ENCODE measurements at places on chromosomes 12 and 14.
A peak's percentile ranks its signal among the peaks of the same experiment; 100 is the strongest.

- DNase-seq: peak; percentile 38
Measured at GRCh38 chr14:64196814-64197411, 97.3 kb downstream of the ESR2 start.

DNA sequence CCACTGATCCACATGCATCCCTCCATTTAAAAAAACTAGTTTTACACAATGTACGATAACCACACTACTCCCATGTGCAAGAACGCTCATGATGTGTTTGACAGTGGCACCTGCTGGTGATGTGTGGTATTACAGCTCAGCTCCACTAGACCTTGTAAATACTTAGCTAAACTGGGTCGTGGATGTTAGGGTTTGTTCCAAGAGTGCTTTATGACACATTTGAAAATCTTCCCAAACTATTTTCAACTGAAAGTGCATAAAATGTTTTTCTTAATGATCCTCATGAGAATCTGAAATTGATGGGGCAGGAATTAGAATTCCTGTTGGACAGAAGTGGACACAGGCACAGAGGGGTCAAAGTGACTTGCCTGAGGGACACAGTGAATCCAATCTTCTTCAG lies 99.2 kb downstream of the SCARB1 start:
- no peak for DNase-seq

DNA sequence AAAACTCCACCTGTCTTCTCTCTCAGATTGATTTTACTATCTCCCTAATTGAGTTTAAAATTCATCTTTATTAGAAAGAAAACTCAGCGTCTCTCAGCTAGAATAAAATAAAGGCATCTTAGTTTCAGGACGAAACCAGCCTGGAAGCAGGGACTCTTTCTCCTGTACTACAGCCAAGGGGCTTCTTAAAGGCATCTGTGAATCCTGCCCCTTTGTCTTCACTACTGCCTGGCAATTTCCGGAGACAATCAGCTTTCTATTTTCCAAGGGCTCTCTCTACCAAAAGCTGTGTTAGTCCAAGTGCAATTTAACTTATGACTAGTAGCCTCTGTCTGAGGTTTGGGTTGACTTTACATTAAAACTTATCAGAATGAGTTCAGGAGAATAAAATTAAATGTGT lies 623.3 kb upstream of the FOXG1 start:
- no peak for DNase-seq

DNA sequence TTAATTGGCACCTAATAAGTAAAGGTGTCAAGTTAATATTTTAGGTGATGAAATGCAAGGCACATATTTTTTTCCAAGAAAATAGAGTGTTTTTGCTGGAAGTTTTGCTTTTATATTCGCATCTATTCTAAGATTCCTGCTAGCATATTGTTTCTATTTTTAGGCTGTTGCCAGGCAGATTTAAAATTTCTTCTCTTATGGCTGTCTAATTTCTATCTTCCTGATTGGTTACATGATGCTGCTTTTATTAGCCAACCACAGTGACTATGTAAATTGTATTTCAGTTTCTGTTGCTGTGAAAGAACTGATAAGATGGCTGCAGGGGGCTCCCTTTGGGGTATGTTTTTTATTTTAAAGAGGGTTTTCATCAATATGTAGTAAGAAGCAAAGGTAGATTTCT lies 42.7 kb downstream of the ATF7IP start:
- no peak for DNase-seq

GRCh38 chr12:2785017-2785416 lies 9.8 kb upstream of the FKBP4 start:
- DNase-seq: no peak

DNA sequence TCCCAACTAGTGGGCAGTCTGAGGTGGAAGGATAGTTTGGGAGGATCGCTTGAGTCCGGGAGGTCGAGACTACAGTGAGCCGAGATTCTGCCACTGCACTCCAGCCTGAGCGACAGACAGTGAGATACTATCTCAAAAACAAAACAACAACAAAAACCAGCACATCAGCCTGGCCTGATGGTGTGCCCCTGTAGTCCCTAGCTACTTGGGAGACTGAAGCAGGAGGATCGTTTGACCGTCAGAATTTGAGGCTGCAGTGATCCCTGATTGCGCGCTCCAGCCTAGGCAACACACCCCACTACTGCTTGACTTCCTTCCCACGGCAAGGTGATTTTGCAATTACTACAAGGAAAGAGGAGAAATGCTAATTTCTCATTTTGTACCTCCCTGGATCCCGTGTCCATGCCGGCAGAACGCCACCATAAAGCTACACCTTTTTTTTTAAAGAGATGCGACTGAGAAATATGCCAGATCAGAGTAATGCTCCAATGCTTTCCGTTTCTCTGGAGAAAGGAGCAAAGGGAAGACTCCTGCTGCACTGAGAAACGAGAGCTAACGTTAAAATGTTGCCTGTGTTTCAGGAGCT lies 672 bp upstream of the SCFD1 start:
- peak; percentile 11 for DNase-seq

- no peak for DNase-seq
Measured at GRCh38 chr14:22842211-22843122, 6.1 kb downstream of the MMP14 start.

DNA sequence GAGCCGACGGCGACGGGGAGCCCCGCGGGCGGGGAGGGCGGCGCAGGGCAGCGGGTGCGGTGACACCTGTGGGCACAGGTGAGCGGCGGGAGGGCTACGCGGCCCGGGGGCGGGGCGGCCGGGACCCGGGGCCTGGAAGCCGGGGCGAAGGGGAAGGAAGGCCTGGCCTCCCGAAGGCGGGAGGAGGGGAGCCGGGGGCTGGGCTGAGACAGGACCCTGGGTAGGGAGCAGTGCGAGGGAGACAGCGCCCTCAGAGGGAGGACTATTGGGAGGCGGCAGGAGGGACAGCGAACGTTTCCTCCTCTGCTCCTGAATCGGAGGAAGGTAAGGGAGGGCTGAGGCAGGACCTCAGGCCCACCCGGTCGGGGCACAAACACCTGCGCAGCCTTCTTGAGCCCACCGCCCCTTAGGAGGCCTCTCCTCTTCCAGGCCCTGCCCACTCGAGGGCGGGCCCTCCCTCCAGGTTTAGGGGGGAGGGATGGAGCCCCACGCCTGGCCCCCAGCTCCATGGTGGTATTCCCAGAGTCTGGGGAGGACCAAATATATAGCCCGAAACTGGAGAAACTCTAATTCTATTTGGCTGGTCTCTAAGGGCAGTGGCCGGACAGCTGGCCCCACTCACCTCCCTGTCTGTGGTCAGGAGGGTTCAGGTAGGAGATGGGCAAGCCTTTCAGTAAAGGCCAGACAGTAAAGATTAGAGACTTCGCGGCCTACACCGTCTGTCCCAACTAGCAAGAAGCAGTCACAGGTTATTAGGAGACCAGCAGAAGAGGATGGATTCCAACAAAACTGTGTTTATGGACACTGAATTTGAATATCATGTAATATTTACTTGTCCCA lies 509 bp downstream of the PLEKHG6 start:
- no peak for DNase-seq

DNA sequence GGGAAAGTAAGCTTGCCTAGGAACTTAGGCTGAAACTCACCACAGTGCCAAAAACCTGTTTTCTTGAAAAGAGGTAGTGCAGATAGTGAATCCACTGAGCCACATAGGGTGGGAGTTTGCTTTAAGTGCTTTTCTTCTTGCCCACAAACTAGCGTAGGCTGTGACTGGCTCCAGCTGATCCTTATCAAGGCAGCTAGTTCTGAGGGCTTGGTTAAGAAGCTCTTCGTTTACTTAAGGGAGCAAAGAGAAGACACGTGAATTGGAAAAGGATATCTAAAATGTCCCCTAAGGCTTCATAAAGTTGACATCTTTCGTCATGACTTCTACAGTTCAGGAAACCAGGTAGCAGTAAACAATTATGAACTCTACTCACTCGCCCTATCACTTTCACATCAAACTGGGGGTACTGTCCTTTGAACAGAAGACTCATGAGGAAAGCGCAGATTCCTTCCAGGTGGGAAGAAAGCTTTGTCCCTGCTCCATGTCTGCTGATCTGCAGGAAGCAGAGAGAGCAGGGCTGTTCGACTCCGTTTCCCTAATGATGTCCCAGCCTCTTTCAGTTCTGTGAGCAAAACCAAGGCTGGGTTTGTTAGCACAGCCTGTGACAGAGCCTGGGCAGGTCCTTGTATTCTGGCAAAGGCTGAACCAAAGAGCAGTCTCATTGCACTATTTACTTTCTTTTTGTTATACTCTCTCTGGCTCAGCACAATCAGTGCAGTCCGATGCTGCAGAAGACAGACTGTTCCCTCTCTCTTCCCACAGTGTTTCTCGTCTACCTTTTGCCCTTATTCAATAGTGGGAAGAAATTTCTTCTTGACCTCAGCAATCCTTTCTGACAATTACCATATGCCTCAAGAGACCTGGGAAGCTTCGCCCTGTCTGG lies 93.5 kb upstream of the ETV6 start:
- no peak for DNase-seq

GRCh38 chr12:24561882-24562770 lies 386.8 kb downstream of the BCAT1 start:
- DNase-seq: peak; percentile 67
